ENCODE measurements at places on chromosomes 12 and 14.

- no peak for DNase-seq
Observed at GRCh38 chr12:9731393-9731792, 1.5 kb downstream of the CLECL1 start.

GRCh38 chr14:104364830-104365229, 214.7 kb upstream of the C14orf180 start:
- no peak for DNase-seq

- no peak for DNase-seq
Observed at GRCh38 chr12:113071135-113072112, 14.9 kb downstream of the DTX1 start.

DNA sequence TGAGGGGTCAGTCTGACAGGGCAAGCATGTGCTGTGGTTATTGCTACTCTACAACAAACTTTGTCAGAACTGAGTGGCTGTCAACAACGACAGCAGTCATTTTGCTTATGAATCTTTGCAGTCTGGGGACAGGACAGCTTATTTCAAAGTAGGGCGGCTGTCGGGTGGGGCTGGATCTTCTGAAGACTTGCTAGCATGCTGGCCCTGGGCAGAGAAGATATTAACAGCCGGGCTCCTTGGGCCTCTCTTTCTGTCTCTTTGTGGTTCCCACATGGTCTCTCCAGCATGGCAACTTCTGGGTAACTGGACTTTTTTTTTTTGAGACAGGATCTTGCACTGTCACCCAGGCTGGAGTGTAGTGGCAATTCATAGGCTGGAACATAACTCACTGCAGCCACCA, 33.9 kb upstream of the ALDH2 start:
- no peak for DNase-seq

DNA sequence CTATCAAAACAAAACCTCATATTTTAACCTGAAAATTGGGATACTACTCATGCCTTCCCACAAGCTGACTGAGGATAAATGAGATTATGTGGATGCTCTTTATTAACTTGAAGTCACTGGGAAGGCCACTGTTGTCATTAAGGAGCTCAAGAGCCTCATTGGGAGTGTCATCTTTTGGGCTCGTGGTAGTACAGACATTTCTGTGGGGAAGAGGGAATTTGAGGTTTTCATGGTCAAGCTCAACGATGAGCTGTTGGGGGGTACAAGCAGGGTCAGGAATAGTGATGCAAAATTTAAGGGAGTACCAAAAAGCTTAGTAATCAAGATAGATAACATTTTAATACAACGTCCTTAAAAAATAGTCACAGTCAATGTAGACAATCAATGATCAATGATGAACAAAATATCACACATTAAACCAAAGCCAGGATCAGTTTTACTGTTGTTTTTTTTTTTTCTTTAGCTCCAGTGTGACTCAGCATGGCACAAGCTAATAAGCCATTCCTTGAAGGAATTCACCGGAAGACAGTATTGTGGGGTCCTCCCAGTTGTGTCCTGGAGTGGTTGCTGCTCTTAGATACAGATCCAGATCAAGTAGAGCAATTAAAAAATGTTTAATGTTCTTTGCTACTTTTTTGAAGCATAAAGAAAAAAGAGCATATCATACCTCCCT, 130.9 kb downstream of the C12orf75 start:
- DNase-seq: no peak

GRCh38 chr14:34361504-34362011, 100.5 kb downstream of the SPTSSA start:
- no peak for DNase-seq

GRCh38 chr12:113766879-113767878, 198.9 kb downstream of the RBM19 start:
- no peak for DNase-seq

- DNase-seq: no peak
Observed at GRCh38 chr12:67994046-67994445, 4.8 kb downstream of the IFNG-AS1 start.

DNA sequence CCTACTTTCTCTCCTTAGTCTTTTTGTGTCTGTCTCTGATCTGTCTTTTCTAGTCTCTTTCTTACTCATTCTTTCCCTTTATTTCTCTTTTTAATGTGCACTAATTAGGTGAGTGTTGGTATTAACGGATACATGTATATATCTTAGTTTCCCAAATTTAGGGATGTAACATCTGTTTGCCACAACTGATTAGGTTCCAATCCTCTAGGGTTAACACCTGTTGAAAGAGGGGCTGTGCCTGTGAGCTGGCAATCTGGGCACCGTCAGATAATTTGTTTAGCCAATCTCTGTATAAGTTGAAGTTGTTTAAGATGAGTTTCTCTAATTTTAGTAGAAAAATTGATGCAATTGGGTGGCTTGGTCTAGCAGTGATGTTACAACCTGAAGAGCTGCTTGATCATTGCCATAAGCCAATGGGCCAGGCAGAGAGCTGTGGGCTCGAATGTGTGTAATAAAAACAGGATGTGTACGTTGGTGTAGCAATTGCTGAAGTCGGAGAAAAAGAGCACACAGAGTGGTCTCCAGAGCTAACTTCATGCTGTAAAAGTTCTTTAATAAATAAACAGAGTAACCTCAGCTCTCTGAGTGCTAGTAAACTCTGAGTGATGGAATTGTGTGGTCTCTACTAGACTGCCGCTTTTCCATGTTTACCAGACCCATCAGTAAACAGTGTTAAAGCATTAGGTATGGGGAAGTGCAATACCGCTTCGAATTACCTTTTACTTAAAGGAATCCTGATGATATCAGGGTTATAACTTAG, 18.3 kb upstream of the LYZ start:
- no peak for DNase-seq

DNA sequence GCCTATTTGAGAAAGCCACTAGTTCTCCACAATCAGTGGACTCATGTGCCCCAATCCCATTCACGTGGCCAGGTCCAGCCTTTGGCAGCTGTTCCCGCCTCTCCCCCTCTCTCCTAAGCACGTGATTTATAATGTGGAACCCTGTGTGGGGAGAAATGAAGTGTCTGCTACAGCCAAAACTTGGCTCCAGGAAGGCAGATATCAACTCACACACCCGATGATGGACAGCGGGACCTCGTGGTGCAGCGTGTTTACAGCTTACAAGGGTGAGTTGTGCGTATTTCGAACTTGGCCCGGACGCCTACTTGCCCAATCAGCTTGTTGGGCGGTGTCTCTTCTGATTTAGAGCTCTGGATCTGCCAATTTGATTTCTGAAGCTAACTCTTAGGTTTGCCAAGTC, 38.1 kb upstream of the FAM181A start:
- no peak for DNase-seq

DNA sequence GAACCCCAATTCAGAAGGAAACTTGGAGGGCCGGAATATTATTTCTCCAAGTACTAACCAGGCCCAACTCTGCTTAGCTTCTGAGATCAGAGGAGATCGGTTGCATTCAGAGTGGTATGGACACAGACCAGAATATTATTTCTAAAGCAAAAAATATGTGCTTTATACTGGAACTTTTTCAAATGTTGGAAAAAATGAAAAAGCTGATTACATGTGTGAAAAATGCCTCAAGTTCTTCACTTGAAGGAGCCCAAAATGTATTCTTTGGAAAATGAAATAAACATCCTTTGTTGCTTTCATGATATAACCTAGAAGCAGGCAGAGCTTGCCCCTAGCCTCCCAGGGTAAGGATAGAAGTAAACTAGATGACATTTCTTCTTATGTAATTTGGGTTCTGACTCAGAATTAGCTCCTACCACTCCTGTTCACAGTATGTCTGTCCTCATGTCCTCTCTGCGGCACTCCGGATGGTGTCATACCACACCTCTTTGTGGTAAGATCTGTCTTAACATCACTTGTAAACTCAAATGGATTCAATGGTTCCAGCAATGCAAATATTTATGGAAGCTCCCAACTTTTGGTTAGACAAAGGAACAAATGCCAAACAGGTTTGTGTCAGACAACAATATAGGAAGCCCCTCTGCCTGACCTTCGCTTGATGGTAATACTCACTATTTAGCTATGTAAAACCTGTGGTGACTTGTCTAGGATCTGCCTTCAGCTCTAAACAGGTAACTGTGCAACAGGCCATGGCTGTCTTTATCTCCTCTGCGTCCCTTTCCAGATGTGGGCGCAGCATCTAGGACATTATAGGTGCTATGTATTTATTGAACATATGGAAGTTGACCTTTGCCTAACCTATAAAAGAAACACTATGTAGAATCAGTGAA, 178.5 kb downstream of the SSPN start:
- no peak for DNase-seq

DNA sequence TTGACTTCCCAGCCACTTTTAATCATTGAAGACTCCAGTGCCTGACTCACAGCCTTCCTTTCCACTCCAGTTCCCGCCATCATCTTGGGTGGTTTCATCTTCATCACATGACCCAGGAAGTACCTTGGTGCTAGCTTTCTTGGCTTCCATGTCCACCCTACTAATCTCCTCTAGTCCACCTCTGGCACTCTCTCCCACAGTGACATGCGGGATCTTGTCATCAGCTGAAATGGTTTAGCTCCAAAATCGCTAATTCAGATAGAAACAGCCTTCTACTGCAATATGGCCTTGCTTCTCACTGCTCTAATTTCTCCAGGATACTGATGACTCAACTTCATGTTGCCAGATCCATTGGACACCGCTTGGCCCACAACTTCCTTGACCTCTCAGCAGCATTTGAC, 24.5 kb downstream of the WDR20 start:
- no peak for DNase-seq

DNA sequence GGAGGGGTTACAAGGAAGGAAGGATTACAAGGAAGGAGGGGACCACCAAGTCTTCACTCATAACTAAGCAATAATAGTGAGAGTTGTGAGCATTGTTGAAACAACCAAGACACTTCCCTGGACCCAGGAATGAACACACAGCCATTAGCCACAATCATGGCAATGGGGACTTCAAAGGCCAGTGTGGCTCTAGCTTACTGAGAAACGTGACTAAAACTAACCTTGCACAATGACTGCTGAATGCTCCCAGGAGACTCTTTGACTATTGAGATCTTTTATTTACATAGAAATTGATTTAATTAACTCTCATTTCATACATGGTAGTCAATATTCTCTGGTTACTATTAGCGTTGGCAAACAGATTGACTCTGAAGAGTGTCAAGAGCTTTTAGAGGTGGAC, 263.0 kb upstream of the SOX5 start:
- DNase-seq: no peak

DNA sequence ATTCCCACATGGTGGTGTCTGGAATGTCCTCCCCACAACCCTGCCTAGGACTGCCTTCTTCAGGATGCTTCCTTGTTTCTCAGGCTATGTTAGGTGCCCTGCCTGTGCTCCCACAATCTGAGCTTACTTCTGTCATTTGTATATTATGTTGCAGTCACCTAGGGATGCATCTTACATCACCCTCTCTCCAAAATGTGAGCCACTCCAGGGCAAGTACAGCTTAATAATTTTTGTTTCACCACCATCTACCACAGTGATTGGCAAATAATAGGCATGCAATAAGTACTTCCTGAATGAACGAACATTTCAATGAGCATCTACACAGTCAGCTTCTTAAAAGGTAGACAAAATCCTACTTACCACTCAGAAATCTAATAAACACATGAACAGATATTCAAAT, 37.6 kb downstream of the ZFYVE26 start:
- DNase-seq: no peak

DNA sequence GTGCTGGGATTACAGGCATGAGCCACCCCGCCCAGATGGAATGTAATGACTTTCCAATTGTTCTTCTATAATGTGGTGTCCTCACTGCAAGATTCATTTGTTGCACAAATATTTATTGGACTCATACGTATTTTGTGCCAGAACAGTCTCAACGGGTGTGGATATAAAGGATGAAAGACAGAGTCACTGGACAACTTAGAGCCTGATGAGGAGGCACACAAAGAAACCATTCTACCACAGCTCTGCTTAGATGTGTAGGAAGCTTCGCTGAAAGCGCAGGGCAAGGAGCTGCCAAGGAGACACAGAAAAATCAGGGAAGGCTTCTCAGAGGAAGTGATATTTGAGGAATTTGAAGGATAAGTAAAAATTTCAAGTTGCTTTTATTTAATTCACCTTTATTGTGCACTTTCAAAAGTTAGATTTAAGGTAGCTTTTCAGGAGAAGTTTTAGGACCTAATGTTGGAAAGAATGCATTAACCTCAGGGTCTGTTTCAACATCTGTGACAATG, 41.6 kb upstream of the STON2 start:
- no peak for DNase-seq

DNA sequence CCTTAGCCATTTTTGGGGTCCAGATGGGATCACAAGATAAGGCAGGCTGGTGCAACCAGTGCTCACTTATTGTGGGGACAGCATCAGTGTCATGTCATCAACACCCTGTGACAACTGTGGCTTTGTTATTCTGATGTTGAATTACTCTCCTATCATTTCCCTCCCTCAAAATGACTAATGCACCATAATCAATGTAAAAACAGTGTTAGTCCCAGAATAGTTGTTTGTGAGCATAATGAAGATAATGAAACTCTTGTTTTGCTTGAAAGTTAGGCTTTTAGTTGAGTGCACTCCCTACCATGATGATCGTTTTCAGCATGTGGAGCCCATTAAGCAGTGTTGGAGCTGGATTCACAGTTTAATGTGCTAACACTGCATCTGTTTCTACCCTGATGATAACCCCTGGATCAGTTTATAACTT, 151.4 kb downstream of the TMTC2 start:
- no peak for DNase-seq

DNA sequence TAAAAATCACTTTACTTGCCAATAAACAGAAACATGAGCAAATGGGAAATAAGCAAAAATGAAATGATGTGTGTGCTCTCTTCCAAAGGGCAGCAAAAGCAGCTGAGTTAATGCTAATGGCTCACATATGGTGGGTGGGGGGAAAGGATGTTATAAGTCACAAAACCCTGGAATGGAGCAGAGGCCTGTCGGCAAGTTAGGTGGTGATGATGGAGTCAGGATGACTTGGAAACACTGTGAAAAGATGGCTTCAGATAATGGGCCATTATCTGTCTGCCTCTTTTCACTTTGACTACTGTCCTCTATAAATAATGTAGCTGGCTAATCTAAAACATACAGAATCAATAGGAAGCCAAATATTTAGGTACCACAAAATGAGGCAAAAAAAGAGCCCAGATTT, 228.7 kb downstream of the APAF1 start:
- no peak for DNase-seq

DNA sequence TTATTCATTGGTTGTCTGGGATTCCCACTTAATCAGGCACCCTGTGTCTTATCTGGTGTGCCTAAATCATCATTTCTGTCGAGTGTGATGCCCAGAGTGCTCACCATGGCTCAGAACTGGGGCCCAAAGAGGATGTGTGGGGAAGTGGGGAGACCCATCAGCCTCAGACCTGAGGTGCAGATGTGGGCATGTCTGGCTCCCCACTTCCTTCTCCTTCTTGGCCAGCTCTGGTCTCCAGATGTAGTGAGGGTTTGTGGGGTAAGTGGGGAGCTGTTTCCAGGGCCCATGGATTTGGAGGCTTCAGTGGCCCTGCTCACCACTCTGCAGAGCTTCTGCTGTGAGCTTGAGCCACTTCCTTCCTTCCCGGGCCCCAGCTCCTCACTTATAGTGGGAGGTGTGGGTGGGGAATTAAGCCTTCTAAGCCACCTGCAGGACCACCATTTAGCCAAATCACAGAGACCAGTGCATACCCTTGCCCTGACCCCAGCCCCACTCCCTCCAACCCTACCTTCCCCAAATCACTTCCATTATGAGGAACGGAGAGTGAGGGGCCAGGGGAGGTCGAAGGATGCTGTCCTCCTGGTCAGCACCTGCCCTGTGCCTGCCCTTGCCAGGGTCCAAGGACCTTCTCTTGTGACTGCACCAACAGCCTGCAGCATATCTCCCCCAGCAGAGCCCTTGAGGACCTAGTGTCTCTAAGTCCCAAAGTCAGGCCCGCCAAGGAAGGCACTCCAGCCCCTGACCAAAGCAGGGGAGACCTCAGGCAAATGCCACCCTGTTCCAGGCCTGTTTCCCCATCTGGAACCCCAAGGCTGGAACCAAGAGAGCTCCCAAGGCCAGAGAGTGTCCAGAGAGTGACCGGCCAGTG, 278.2 kb upstream of the RTL1 start:
- DNase-seq: no peak
